ENCODE measurements at places on chromosomes 11 and 22.
A peak's percentile ranks its signal among the peaks of the same experiment; 100 is the strongest.

GRCh38 chr11:72240461-72241290 is 3.3 kb downstream of the PHOX2A start:
- no peak for DNase-seq

DNA sequence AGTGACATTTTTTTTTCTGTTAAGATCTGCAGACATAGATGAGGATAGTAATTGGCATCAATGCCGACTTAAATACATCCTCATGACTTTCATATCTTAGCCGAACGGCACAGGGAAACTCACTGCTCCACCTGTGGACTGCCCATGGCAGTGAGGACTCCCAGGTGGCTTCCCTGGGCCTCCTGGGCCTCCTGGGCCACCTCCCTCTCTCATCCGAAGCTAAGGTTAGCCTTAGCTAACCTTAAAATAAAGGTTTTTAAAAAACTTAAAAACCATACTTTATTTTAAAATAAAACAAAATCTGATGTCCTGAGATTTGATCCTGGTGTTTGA is 38.1 kb upstream of the TSKU start:
- DNase-seq, result no peak

- DNase-seq, result no peak
Measured at GRCh38 chr11:104830508-104830907, 67.8 kb downstream of the CASP12 start.

DNA sequence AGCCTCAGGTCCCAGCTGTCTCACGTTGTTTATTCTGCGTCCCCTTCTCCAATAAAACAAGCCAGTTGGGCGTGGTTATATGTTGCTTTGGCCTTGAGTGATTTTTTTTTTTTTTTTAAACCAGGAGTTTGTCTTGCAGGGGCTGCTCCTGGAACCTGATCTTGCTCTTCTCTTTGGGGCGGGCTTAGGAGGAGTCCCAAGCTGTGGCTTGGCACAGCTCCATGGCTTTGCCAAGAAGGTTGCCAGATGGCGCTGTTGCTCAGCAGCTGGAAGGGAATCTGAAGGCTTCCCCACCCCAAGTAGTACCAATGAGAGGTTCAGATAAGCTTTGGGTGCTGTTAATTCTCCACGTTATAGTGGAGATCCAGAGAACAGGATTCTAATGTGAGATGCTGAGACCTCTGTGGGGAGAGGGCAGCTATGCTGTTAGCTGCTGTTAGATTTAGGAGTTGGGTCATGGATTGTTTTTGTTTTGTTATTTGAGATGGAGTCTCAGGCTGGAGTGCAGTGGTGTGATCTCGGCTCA is 2.0 kb upstream of the FERMT3 start:
- peak; percentile 79 for DNase-seq

DNA sequence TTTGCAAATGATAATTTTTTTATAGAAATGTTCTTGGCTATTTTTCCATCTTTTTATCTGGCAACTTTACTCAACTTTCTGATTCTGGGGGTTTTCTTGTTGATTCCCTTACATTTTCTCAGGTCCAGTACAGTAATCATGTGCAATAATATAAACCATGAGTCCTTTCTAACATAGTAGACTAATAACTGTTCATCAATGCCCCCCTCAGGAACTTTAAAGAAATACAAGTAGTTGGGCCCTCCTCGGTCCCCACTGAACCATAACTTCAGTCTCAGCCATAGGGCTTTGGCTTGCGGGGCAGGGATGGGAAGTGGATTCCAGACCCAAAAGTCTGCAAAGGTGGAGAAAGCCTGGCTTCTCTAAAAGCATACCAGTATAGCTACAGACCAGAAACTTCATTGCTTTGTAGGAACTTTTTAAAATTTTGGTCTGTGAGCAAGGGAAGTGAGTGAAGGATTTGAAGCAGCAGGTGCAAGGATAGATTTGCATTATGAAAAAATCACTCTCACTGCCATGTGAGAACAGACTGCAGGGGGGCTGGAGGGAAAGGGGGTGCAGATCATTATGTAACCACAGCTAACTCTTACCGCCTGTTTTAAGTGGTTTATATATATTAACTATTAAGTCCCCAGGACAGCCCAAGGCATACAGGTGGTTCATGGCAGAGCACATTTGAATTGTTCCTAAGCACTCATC is 10.4 kb upstream of the TUB start:
- no peak for DNase-seq

DNA sequence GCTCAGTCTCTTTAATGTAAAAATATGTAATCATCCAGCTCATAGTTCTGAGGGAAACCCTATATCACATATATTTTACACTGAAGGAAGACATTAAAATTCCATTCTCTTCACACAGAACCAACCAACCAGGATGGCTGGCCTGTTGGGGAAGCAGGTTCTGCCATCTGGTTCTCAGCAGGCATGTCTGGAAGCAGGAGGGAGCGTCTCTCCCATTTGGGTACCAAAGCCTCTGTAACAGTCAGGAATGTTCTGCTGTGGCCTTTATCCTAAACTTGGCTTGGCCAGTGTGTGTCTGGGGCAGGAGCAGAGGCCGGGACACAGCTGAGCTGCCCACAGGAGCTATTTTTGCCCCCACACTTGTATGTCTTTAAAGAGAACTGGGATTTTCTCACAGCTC is 29.2 kb downstream of the SGSM3 start:
- DNase-seq, result no peak

DNA sequence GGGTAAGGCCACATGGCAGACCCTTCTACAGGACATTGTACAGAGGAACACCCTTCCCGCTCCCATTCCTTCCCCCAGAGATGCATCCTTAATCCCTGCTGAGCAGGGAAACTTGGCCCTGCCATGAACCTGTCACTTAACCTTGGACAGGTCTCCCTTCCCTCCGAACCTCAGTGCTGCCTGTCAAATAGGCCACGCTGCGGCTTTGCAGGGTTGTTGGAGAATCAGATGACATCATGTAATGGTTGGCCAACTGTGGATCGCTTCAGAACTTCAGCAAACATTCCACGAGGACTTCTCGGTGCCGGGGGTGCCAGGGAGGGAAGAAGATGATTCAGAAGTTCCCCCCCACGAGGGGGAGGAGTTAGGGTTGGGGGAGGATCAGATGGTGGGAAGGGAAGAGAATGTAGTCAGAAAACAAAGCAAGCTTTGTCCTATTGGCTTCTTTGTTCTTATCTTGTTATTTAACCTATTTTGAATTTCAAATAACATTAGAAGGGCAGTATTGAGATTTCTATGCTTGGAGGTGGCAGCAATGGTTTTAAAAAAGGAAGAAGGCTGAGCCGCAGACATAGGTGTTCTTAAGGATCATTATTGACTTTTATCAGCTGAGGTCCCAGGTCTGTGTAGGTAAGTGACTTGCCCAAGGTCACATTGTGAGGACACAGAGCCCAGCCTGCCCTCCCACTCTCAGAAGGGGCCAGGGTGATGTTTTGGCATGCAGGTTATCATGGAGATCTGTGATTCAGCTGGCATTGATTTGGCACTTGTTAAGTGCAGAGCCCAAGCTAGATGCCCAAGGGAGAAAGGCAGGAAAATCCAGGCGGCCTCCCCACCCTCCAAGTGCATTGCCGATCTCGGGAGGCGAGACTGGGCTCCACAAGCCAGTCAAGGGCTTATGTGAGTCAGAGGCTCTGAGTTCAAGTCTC is 3.1 kb downstream of the CDC42EP1 start:
- no peak for DNase-seq
